ENCODE measurements at places on chromosomes 13 and 19. TPM values are rescaled to one million over a fixed set of nuclear protein-coding genes. Genes with fewer than 3 reads are reported as not detected.

DNA sequence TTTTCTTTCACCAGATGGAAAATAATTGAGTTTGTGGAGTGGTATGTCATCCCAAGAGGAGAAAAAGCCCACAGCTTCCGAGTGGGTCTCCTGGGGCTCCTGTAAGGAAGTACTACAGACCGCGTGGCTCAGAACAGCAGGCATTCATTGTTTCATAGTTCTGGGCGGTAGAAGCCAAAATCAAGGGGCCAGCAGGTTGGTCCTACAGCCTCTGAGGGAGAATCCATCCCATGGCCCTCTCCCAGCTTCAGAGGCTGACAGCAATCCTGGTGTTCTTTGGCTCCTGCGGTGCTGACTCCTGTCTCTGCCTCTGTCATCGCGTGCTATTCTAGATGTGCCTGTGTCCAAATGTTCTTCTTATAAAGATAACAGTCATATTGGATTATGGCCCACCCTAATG, 362.6 kb downstream of the FGF14 start:
- DNase-seq, result no peak

DNA sequence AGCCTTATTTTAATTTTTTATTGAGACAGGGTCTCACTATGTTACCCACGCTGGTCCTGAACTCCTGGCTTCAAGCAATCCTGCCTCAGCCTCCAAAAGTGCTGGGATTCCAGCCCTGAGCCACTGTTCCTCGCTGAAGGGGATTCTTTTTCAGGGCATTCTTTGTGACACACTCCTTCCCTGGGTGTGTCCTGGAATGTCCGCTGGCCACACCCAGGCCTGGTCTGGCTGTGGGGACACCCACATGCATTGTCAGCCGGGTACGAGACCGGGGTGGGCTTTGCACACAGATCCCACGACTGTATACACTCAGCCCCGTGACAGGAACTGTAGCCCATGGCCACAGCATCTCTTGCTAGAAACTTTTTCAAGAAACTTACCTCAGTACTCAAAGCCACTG, 34.4 kb upstream of the GATAD2A start:
- DNase-seq, result peak; percentile 36

DNA sequence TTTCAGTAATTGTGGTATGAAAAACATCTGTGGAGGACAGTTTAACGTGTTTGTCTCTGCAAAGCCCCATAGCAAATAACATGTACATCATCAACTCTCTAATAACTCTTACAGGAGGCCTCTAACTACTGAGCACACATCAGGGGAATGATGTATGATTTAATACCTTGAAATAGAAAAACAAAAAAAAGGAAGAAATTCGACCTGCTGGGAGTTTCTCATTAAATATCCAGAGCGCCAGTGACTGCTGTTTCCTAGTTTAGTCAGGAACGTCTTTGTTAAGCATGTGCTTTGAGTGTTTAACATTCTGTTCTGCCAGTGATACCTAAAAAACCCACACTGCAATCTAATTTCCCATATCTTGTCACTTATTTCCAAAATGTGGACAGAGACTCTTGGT, 235.4 kb downstream of the PCDH20 start:
- DNase-seq, result no peak

DNA sequence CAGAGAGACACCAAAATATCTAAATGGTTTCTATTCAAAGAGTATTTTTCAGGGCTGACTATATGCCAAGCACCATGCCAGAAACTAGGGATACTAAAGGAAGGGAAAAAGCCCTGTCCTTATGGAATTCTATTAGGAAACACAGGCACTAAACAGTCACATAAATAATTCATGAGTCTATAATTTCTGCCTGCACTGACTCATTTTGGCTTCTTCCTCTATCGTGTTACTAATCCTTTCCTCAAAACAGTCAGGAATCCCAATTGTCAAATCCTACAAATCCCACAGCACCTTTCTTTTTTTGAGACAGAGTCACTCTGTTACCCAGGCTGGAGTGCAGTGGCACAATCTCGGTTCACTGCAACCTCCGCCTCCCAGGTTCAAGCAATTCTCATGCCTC, 29.2 kb downstream of the XPO4 start:
- DNase-seq, result peak; percentile 9

DNA sequence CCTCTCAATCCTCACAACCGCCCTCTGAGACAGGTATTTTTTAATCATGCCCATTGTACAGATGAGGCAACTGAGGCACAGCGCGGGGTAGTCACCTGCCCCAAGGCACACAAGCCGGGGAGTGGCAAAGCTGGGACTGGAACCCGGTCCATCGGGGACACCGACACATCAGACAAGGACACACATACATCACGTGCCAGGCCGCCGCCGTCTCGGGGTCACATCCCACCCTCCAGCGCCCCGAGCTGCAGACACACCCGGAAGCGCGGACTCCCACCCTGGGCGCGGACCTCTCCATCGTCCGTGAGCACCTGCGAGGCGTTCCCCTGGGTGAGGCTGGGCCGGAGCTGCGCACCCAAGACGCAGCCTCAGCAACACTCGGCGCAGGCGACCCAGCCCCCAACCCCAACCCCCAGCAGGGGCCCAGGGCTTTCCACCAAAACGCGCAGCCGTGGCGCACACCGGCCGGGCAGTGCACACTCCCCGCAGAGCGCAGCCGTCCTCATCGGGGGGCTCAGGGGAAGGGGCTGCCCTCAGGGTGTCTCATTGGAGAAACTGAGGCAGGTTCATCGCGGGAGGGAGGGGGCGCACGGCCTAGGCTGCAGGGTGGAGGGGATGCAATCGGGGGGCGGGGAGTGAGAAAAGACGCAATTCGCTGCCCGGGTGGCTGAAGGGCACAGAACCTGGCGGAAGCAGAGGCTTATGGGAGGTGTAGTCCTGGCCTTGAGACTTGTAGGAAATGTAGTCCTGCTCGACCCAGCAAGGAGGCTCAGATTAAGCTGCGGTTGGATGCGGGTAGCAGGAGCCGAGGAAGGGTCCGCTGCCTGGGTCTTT, 1.9 kb upstream of the LMTK3 start:
- peak; percentile 79 for DNase-seq

DNA sequence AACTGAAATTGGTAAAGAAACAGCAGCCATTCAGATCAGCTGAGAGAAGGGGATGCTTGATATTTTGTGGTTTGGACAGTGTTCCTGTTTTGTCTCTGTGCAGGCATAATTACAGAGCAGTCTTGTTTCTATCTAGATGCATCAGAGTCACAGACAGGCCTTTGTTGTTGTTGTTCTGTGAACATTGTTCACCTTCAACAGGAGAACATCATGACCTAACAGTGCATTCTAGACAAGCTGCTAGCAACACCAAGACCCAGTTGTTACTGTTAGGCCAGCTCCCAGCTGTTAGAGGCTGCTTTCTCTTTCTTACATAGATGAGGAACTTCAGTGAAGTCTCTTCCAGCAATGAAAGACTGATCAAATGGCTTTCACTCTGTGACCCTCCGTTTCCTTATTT, 8.5 kb upstream of the LSR start:
- DNase-seq, result no peak

MRPS12 gene
- 102 TPM for total RNA-seq

CGB8 gene
- total RNA-seq, result 31.4 TPM

ZNF723 gene
- not detected for total RNA-seq

SMAD9 gene
- 0.30 TPM for total RNA-seq

CBY2 gene
- not detected for total RNA-seq

CLASRP gene
- total RNA-seq, result 61.6 TPM
